ENCODE measurements at places on chromosomes 7 and 10. TPM values are rescaled to one million over a fixed set of nuclear protein-coding genes. Genes with fewer than 3 reads are reported as not detected.

GRCh38 chr7:116671681-116672595 is at the start of gene MET:
Gene MET, plus strand, starts transcription at chr7:116672196. Its CDS starts 26,889 bp downstream, at chr7:116699085.
- no peaks in the 10 kb centered on the region for H3K36me3 ChIP-seq
- peak; percentile 86 for DNase-seq
- H3K27me3 ChIP-seq = no peaks in the 10 kb centered on the region
- peak within 1 kb of the TSS; percentile 61 for H3K4me3 ChIP-seq
- peak within 1 kb of the TSS; percentile 64 for H3K27ac ChIP-seq

Gene POLR2J3
- 58.1 TPM for total RNA-seq

- H3K4me3 ChIP-seq = no peak overlapping the region
- H3K27ac ChIP-seq = no peak overlapping the region
- H3K27me3 ChIP-seq = no peaks in the 10 kb centered on the region
- H3K4me1 ChIP-seq = peaks cover 8% of the 10 kb centered on the region
- no peak for DNase-seq
Measured at GRCh38 chr10:44064987-44065787, 319.7 kb downstream of the CXCL12 start.

GRCh38 chr7:55527307-55527706 is 45.0 kb downstream of the VOPP1 start:
- H3K4me1 ChIP-seq = peaks cover 10% of the 10 kb centered on the region
- no peak overlapping the region for H3K4me3 ChIP-seq
- H3K36me3 ChIP-seq = no peaks in the 10 kb centered on the region
- no peaks in the 10 kb centered on the region for H3K27me3 ChIP-seq
- no peak for DNase-seq

- no peak overlapping the region for H3K27ac ChIP-seq
- no peaks in the 10 kb centered on the region for H3K36me3 ChIP-seq
- peaks cover 5% of the 10 kb centered on the region for H3K4me1 ChIP-seq
- DNase-seq = no peak
- no peak overlapping the region for H3K4me3 ChIP-seq
Measured at GRCh38 chr10:63390521-63390920, 75.3 kb downstream of the JMJD1C start.

- no peak overlapping the region for H3K4me3 ChIP-seq
- DNase-seq = no peak
- H3K4me1 ChIP-seq = no peaks in the 10 kb centered on the region
- H3K27me3 ChIP-seq = no peaks in the 10 kb centered on the region
- H3K27ac ChIP-seq = no peak overlapping the region
Measured at GRCh38 chr7:94420328-94420727, 25.6 kb downstream of the COL1A2 start.

DNA sequence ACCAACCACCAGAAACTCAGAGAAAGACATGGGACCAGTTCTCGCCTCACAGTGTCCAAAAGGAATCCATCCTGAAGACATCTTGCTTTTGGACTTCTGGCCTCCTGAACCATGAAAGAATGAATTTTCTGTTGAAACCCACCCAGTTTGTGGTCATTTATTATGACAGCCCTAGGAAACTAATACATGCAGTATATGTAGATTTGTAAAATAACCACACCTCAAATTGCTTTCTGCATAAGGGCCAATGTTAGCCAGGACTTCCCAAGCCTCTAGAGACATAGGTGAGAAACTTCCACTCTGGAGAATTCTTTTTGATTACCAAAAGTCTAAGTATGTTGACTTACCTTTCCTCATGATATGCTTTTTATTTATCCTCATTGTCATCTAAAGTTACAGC is 210.5 kb upstream of the SP4 start:
- no peaks in the 10 kb centered on the region for H3K4me1 ChIP-seq
- no peak overlapping the region for H3K27ac ChIP-seq
- no peak overlapping the region for H3K4me3 ChIP-seq
- H3K36me3 ChIP-seq = no peaks in the 10 kb centered on the region
- no peak for DNase-seq

Gene OPN4
- not detected for total RNA-seq

DNA sequence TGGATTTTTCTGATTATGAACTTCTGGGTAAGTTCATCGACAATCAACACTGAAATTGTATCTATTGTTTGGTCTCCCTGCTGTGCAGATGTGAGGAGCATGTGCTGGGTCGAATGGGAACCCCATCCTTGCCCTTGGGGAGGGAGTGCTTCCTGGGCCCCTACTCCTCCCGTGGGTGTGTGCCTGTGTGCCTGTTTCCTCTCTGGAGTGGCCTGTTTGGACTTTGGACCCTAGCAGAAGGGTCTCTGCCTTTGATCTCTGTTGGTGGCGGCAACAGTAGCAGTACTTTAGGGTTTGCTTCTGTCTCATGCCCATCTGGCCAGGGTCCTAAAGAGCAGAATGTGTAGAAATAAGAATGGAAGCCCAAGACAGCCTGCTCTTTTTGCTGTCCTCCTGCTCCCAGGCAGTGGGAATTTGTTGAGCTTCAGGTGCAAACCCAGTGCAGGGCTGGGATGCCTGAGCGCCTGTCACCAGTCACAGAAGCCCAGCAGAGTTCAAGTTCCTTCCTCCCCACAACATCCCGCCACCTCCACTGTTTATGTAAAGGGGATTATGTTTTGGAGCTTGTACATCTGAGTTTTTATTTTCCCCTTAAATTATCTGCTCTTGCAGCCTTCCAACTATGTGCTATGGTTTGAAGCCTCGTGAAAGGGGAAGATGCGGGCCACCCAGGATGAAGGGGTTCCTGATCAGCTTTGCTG is 1.5 kb upstream of the TACR2 start:
- DNase-seq = no peak
- H3K36me3 ChIP-seq = no peaks in the 10 kb centered on the region

DNA sequence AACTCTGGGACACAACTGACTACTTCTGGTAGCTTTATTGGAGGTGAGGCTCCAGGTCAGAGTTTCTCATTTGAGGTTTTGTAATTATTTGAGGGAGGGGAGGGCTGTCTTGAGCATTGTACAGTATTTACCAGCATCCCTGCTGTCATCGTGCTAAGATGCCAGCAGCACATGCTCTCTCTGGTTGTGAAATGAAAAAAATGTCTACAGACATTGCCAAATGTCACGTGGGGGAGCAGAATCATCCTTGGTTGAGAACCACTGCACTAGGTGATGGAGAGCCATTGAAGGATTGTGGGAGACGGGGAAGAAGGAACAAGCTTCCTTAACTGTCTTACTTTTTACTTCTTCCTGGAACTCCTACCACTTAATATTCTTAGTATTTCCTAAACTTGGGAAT is 5.0 kb downstream of the SEPTIN7 start:
- H3K27me3 ChIP-seq = no peaks in the 10 kb centered on the region
- H3K36me3 ChIP-seq = no peaks in the 10 kb centered on the region
- DNase-seq = no peak
- no peak overlapping the region for H3K27ac ChIP-seq
- H3K4me3 ChIP-seq = no peak overlapping the region

DNA sequence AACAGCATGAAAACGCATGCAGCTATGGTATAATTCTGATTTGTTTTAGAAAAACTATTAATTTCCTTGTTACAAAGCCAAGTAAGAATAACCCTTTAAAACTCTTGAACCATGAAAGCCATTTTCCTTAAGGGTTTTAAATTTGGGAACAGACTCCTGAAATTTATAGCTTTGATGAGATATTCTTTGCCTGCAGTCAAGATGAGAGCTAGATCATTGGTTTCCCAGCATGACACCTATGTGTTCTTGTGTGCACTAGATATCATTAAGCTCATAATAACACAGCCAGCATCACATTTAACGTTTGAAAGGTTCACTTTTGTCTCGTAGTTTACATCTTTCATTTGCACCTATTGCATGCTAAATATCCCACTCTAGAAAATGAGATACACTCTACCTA is 202.2 kb downstream of the PHF14 start:
- no peaks in the 10 kb centered on the region for H3K4me1 ChIP-seq
- no peak for DNase-seq
- no peak overlapping the region for H3K27ac ChIP-seq
- no peaks in the 10 kb centered on the region for H3K27me3 ChIP-seq
- no peaks in the 10 kb centered on the region for H3K36me3 ChIP-seq
- H3K4me3 ChIP-seq = no peak overlapping the region

DNA sequence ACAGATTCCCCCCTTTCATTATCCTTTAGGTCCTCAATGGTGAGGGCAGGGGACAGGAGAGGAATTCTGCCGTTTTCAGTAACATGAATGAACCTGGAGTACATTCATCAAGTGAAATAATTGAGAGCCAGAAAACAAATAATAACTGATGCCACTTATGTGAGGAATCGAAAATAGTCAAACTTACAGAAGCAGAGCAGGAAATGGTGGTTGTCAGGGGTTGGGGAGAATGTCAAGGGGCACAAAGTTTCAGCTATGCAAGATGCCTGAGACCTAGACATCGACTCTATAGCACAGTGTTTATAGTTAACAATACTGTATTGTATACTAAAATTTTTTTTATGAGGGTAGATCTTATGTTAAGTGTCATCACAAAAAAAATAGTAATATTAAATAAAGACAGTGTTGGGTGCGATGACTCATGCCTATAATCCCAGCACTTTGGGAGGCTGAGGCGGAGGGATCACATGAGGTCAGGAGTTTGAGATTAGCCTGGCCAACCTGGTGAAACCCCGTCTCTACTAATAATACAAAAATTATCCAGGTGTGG is 1219.8 kb downstream of the GATA3 start:
- no peaks in the 10 kb centered on the region for H3K36me3 ChIP-seq
- no peaks in the 10 kb centered on the region for H3K27me3 ChIP-seq
- H3K4me3 ChIP-seq = no peak overlapping the region
- H3K27ac ChIP-seq = no peak overlapping the region
- no peak for DNase-seq
- H3K4me1 ChIP-seq = no peaks in the 10 kb centered on the region

GRCh38 chr7:152176797-152177196 is 151.3 kb downstream of the GALNT11 start:
- H3K4me3 ChIP-seq = no peak overlapping the region
- H3K36me3 ChIP-seq = peaks cover 93% of the 10 kb centered on the region
- no peaks in the 10 kb centered on the region for H3K27me3 ChIP-seq
- no peak for DNase-seq

Data from lower lobe of right lung (tissue), 2 donors.